ENCODE measurements at places on chromosomes 4 and X.

- DNase-seq = no peak
Measured at GRCh38 chr4:70908993-70909556, 6.9 kb downstream of the MOB1B start.

GRCh38 chr4:119053997-119054396, 81.6 kb upstream of the MYOZ2 start:
- DNase-seq = no peak

DNA sequence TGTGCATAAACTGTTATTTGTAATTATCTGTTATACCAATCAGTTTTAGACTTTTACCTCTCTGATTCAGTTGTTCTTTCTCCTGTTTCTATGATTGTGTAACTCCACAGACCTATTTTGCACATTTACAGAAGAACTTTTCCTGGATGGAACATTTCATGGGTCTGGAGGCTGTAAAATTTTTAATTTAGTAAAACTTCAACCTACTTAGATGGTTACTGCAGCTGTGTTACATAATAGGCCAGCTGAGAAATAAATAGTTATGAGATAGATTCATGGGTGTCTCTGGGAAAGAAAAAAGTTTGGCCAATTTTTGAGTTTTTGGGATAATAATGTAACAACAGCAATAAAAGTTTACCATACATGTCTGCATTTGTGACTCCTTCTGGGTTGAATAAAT, 253.5 kb downstream of the ARHGAP24 start:
- no peak for DNase-seq

- peak; percentile 35 for DNase-seq
Measured at GRCh38 chr4:159175085-159175988, 72.5 kb downstream of the RAPGEF2 start.

DNA sequence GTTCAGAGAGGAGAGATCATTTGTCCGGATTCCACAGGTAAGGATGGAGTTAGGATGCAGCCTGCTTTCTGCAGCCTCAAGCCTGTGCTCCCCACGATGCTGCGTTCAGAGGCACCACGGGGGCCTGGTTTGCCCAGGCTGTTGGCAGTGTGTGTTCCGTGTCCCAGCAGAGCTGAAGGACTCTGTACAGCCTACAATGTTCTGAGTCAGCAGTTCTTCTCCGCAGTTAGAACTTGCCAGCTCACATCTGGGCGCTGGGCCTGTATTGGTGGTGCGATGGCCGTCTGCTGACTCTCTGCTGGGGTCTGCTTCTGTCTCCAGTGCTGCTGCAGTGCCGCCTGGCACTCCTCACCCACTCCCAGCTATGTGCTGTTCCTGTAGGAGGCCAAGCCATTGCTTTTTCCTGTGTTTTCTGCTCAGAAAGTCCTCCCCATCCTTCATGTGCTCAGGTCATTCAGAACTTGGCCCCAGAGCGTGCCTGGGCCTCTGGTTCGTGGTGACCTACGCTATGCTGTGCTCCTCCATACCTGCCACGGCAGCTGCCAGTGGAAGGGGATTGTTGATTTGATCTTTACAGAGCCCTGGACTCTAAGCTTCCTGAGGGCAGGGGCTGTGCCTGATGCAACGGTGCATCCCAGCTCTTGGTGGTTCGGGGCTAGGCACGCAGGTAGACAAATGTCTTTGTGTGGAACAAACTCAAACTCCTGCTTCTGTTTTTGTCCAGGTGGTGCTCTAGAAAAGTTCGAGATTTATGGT, 42.6 kb upstream of the TADA2B start:
- no peak for DNase-seq

- no peak for DNase-seq
Measured at GRCh38 chr4:169102026-169102425, 92.0 kb upstream of the CBR4 start.

DNA sequence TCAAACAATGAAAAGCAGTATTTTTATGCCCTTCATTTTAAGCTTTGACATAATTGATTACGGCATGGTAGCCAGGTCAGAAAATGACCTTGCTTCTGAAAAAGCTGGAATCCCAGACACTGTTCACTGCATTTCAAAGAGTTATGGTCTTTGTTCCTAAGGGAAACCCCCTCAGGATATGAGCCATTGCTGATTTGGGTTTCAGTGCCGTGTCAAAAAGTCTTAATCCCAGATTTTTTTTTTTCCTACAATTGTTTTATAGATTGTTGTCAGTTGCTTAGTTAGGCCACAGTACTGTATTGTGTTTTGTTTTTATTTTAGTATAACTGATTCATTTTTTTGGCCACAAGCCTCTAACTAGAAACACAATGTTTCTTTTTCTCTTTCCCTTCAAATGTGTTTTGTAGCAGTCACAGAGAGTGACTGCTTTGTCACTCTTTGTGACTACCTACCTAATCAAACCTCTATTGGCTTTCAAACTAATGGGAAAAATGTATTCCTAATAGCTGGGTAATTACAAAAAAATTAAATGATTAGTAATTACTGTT, 10.3 kb downstream of the WDR44 start:
- no peak for DNase-seq

DNA sequence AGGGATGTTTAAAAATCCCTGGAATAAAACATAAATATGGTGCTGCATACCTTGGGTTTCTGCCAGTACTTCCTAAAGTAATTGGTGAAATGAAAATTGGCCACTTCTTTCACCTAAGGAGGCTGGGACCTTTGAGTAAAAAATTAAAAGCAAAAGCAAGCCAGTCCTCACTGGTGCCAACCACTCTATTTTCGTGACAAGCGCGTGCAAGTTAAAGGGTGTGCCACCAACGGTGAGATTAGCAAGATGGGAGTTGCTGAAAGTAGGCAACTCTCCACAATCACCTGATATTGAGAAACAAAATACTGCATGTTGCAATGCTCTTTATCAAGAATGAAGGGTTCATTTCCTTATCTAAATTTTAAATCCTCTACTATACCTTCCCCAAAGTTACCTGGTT, 19.7 kb upstream of the RTL9 start:
- no peak for DNase-seq

- DNase-seq = no peak
Measured at GRCh38 chr4:164313853-164314252, 440.1 kb upstream of the SMIM31 start.

DNA sequence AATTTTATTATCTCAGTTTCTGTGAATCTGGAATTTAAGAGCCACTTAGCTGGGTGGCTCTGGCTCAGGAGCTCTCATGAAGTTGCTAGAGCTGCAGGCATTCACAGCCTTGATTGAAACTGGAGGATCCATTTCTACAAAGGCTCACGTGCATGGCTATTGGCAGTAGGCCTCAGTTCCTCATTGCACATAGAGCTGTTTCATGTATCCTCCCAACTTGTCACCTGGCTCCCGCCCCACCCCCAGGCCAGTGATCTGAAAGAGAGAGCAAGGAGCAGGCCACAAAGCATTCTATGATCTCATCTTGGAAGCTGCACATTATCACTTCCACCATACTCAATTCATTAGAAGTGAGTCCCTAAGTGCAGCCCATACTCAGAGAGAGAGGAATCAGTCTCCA, 18.5 kb upstream of the AP1AR start:
- no peak for DNase-seq

- DNase-seq = no peak
Measured at GRCh38 chrX:150258463-150259430, 104.4 kb upstream of the MAMLD1 start.

DNA sequence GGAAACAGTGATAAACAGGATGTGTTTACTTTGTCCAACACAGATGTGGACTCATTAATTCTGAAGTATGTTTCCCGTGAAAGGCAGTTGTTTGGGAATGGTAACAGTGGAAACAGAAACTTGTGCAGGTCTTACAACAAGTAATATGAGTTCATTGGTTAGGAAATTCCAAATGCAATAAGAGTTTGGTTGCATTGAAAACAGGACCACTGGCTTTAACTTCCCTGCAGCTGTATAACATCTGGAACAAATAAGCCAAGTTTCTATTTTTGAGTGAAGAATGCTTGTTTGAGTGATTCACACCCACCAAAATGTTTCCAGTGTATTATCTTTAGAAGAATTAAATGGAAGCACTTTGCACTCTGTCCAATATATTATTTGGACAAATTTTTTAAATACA, 82.4 kb upstream of the BMP3 start:
- no peak for DNase-seq

GRCh38 chrX:78375894-78376293, 48.5 kb upstream of the CYSLTR1 start:
- no peak for DNase-seq

- no peak for DNase-seq
Measured at GRCh38 chr4:95213366-95213765, 335.4 kb downstream of the UNC5C start.

DNA sequence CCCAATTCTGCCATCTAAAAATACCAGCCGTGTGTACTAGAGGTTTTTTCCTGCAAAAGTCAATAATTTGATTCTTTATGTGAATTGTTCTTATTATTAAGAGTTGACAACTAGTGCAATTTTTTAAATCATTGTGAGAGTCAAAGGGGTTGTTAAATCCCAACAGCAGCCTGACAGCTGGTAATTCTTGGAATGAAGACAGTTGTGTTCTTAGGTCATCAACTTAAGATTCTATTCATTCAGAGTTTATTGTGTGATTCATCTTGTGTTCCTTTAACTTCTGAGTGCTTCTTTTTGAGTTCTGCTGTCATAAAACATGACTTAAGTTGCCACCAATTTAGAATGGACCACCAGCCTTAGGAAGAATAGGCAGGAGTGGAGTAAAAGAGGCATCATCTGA, 329.0 kb downstream of the NAF1 start:
- DNase-seq = no peak

GRCh38 chrX:13661735-13662288, 8.9 kb downstream of the TCEANC start:
- DNase-seq = no peak

DNA sequence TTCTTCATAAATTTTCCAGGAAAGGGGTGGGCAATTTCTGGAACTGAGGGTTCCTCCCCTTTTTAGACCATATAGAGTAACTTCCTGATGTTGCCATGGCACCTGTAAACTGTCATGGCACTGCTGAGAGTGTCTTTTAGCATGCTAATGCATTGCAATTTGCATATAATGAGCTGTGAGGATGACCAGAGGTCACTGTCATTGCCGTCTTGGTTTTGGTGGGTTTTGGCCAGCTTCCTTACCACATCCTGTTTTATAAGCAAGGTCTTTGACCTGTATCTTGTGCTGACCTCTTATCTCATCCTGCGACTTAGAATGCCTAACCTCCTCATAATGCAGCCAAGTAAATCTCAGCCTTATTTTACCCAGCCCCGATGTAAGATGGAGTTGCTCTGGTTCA, 577.8 kb downstream of the NLGN4X start:
- no peak for DNase-seq

DNA sequence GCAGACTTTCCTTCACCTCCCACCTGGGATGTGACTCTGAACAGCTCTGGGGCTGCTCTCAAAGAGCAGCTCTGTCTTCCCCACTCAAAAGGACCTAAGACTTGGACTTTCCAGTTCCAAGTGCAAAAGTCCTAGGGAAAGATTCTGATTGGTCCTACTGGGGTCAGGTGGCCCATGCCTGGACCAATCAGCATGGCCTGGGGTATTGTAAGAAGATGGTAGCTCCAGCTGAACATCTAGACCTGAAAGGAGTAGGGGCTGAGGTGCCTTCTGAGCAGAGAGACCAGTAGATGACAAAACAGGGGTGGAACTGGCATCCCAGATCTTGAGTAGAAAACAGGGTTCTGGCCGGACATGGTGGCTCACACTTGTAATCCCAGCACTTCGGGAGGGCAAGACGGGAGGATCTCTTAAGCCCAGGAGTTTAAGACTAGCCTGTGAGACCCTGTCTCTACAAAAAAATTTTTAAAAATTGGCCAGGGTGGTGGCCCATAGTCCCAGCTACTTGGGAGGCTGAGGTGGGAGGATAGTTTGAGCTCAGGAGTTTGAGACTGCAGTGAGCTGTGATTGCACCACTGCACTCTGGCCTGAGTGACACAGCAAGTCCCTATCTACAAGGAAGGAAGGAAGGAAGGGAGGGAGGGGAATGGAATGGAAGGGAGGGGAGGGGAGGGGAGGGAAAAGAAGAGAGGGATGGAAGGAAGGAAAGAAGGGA, 27.4 kb upstream of the MRFAP1 start:
- no peak for DNase-seq
